ENCODE measurements at places on chromosomes 2 and 18. TPM values are rescaled to one million over a fixed set of nuclear protein-coding genes. Genes with fewer than 3 reads are reported as not detected.
A peak's percentile ranks its signal among the peaks of the same experiment; 100 is the strongest.

DSC2 gene
- total RNA-seq: not detected

C2orf81 gene
- total RNA-seq: under 0.01 TPM

GRCh38 chr2:222450021-222450420 is 25.7 kb downstream of the SGPP2 start:
- no peak for DNase-seq

DNA sequence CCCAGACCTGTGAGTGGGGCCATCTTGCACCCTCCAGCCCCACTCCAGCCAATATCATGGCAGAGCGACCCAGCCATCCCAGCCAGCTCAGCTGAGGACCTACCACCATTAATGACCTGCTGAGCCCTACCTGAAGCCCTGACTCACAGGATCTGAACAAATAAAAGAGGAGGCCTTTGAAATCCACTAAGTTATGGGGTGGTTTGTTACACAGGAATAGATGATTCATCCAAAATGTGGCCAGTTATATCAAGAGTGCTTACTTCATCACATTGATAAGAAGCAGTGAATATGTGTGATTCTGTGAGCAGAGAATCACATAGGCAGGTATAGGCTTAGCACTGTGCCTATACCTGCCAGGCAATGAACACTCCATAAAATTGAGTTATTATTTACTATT is 34.7 kb upstream of the FAM124B start:
- peak; percentile 22 for DNase-seq

Measured in IMR-90 (cell line).